Activated T-helper 17 cell treated with anti-CD3 and anti-CD28 coated beads, Interleukin-2, amount 50 U/mL, for 72 hours (primary cell): ENCODE measurements at places on chromosomes 11 and 22. TPM values are rescaled to one million over a fixed set of nuclear protein-coding genes. Genes with fewer than 3 reads are reported as not detected.
A peak's percentile ranks its signal among the peaks of the same experiment; 100 is the strongest.

DNA sequence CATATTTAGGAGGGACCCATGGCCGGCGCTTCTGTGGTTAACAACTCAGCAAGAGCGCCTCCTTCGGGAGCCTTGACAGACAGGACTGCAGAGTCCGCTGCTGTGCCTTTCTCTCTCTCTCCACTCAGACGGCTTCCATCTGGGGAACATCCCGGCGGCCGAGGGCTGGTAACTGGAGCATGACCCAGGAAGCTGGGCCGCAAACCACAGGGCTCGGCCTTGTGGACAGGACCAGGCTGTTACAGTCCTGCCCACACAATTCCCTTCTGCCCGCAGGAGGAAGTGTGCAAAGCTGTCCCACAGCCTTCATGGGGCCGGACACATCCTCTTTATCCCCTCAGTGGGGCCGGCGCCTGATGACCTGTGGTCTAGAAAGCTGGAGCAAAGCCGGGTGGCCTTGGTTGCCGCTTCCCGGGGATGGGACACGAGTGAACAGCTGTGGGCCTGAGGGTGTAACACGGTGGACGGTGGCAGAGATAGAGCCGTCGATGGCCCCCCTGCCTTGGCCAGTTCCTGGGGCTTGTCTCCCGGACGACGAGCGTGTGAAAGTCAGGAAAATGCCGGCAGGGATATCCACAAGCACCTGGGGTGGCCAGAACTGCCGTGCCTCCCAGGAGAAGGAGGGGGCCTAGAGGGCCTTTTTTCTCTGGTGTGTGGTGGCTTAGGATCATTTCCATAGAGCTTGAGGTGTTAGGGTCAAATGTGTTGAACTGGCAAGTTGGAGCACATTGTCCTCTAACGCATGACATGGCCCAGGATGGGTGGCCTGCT lies 50.1 kb downstream of the FBLN1 start:
- no peak for ATAC-seq

GRCh38 chr11:69193629-69194028 lies 37.9 kb downstream of the SMIM38 start:
- ATAC-seq, result no peak

Gene ARHGEF12
- total RNA-seq, result 21.5 TPM

DNA sequence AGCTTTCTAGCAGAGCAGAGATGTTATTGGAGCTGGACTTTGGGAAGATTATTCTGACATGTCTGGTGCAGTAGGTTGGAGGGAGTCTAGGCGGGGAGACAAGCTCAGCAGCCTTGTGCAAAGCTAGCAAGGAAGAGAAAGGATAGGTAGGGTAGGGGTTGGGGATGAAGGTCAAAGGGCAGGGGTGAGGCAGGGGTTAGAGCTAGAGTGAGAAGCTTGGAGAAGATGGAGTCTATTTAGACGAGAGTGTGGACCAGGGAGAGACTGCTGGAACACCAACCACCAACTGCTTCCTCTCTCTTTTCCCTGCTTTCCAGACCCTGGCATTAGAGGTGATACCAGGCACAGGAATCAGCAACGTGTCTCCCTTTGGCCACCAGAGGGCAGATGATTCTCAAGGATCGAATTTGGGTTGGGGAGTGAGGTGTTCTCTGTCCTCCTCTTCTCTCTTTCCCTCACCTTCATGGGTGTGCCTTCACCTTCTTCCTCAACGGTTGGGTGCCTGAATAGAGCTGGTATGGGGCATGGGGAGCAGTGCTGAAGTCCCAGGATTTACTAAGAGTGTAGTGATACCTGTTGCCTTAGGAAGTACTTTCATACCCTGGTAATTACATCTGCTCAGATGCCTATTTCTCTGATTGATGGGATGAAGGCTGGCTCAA lies 1.8 kb upstream of the MARK2 start:
- ATAC-seq, result peak; percentile 10

GRCh38 chr22:22061085-22062077 lies 78.8 kb upstream of the TOP3B start:
- ATAC-seq, result no peak

DNA sequence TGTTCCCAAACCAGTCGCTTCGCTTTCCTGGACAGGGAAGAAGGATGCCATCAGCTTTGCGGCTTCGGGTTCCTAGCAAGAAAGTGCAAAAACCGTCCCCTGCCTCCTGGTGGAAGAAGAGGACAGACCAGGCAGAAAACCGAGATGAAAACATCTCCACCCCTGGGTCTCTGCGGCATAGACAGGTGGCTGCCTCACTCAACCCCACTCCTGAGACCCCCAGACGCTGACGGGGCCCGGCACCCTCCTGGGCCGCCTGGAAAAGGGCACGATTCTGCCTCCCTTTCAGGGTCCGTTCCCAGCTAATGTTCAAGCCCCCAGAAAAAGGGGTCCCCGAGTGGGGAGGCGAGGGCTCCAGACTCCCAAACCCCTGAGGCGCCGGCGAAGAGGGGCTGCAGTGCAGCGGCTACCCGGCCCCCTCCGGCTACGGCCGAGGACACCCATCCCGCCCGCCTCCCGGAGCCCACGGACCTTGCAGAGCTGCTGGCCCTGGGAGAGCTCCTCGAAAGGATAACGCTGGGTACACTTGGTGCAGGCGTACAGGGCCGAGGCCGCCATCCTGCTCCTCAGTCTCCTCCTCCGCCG lies 569 bp downstream of the FAM76B start:
- no peak for ATAC-seq

Gene CELF1
- total RNA-seq, result 118 TPM

DNA sequence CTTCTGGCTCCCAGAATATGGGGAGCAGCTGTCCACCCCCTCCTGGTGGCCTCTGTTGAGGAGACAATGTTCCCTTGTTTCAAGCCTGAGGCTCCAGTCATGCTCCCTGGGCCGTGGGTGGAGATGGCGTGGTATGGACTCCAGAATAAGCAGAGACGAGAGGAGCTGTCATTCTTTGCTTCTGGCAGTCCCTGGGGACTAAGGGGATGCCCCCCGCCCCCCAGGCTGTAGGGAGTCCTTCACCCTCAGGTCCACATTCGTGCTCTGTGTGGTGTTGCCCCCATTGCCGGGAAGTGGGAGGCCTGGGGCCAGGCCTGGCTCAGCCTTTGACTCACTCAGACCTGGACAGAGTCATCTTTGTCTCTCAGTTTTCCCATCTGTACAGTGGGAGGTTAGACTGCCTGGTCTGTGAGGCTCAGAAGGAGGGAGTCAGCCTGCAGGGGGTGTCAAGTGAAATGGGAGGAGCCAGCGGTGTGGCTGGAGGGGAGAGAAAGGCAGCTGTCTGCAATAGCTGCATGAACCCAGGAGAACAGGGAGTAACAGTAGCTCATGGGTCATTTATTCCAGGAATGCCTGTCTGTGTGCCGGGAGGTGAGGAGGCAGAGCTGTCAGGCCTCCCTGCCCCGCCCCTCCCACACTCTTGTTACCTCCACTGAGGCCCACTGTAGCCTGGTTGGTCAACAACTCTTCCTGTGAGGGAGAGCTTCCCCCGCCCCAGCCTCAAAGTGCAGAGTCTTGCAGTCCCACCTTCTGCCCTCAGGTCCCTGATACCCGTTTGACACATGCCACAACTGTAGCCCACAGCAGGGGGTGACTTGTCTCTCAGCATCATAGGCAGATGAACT lies 6.3 kb downstream of the ARHGEF17 start:
- peak; percentile 40 for ATAC-seq

- peak; percentile 45 for ATAC-seq
These were observed 11.8 kb downstream of the IL10RA start for GRCh38 chr11:117997823-117998579.

Gene PARVG
- 35.8 TPM for total RNA-seq

GRCh38 chr11:59178402-59178801 lies 6.5 kb downstream of the DTX4 start:
- no peak for ATAC-seq

Gene PRRG4
- total RNA-seq, result 0.52 TPM

DNA sequence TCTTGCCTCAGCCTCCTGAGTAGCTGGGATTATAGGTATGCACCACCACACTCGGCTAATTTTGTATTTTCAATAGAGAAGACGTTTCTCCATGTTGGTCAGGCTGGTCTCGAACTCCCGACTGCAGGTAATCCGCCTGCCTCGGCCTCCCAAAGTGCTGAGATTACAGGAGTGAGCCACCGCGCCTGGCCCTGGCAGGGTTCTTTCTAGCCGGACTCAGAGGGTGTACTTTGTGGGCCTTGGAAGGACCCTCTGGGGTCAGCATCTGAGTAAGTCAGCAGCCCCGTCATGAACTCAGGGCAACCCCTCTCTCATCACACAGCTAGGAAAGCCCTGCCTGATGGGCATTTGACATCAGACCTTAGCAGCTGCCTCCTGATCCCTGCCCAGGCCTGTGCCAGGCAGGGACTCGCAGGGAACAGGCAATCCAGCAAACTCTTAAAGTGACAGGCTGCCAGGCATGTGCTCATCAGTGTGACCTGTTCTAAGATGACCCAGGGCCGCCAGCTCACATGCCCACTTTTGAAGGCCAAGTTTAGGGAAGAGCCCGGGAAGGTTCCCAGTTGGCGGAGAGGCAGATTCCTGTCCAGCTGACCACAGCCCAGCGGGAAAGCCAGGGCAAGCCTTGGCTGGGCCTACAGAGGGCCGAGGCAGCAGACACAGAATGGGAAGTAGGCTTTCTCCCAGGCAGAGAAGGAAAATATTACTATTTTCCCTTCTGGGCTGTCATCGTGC lies 92.9 kb downstream of the MORC2 start:
- ATAC-seq, result no peak

GRCh38 chr11:91239359-91239758 lies 985.3 kb upstream of the FAT3 start:
- no peak for ATAC-seq

DNA sequence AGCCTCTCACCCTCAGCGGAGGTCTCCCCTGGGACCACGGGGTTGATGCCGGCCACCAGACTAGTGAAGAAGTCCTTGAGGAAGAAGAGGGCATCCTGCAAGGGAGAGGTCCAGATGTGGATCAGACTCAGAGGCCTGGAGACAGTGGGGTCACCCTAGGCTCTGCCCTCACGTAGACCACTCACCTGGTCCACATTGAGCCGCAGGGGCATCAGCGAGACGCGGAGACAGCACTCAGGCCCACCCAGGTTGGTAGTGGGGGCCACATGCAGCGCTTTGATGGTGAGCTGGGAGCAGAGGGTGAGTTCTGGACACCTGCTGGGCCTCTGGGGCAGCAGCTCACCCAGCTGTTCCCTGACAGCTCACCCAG lies 18.9 kb downstream of the ATG2A start:
- no peak for ATAC-seq

GRCh38 chr11:61567286-61568061 lies 13.4 kb downstream of the SYT7 start:
- peak; percentile 66 for ATAC-seq

DNA sequence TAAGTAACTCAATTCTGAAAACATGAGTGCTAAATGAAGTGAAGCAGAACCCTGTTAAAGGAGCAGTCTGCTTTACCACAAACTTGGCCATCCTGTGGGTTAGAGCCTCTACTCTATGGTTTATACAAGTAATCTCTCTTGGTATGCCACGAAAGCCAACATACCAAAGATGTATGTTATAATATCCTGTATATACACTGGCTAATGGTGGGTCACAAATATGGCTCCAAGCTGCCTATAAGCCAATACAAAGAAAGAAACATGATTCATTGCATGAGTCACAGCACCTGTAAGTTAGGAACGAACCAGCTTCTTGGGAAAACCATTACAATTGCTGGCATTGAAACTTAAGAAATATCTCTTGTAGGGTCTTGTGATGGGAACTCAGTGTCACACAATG lies 16.1 kb downstream of the XRRA1 start:
- ATAC-seq, result peak; percentile 78

DNA sequence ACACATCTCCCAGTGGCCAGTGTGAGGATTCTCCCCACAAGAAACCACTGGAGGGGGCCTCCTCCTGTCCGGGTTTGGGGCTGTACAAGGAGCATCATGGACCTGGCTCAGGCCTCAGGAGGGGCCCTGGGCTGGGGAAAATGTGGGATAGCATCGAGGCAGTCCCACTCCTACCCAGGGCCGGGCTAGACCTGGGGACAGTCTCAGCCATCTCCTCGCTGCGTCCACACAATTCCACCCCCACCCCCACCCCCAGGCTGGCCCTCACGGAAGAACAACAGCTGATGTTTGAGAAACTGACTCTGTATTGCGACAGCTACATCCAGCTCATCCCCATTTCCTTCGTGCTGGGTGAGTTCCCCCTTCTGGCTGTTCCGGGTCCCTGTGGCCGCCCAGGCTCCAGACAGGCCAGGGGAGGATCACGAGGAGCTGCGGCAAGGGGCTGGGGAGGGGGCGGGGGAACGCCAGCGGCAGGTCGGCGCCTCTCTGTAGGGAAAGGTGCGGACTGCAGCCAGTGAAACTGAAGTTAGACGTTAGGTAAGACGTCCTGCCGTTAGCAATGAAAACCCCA lies 4.8 kb downstream of the BEST1 start:
- peak; percentile 28 for ATAC-seq

DNA sequence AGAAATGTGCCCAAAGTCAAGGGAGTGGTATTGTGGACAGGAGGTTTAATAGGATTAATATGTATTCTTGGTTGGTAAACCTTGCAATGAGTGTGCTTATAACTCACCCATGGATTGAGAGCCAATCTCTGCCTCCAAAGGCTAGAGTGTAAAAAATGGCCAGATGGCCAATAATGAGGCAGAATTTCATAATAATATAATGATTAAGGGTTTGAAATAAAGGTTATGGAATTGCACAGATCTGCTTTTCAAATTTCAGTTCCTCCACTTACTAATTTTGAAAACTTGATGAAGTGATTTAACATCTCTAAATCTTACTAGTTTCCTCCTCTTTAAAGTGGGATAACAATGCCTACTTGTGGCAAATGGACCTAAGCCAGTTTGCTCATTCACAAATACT lies 94.8 kb downstream of the BDNF start:
- ATAC-seq, result no peak

GRCh38 chr11:9745411-9746211 lies 81.7 kb downstream of the SWAP70 start:
- no peak for ATAC-seq

DNA sequence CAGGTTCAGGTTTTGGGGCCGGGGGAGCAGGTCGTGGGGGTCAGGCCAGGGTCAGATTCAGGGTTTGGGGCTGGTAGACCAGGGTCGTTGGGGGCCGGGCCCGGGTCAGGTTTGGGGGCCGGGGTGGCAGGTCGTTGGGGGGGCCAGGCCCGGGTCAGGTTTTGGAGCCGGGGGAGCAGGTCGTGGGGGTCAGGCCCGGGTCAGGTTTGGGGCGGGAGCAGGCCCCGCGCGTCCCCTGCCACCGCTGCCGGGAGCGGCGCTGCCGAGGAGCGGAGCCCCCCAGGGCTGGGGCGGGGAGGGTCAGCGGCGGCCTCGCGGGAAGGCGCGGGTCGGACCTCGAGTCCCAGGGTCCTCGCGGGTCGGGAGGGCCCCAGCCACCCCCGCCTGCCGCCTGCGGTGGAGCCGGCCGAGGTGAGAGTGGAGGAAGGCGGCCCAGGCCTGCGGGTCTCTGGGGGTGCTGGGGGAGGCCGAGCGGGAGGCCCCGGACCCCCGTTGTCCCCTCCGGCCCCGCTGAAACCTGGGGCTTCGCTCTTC lies 535 bp downstream of the TRABD start:
- no peak for ATAC-seq

- no peak for ATAC-seq
These were observed 47.9 kb upstream of the SUSD2 start for GRCh38 chr22:24133187-24133965.

GRCh38 chr11:64870893-64871466 lies 7.4 kb downstream of the EHD1 start:
- ATAC-seq, result no peak

GRCh38 chr11:117731722-117732290 lies 65.2 kb downstream of the DSCAML1 start:
- no peak for ATAC-seq

Gene MUS81
- 65.2 TPM for total RNA-seq

- ATAC-seq, result peak; percentile 49
These were observed 21.5 kb upstream of the CBX7 start for GRCh38 chr22:39173787-39174497.

- peak; percentile 98 for ATAC-seq
These were observed 86.1 kb upstream of the HORMAD2 start for GRCh38 chr22:29994027-29994715.
